ENCODE measurements at places on chromosomes 2 and 18.

- peak; percentile 12 for DNase-seq
These were observed 3.7 kb upstream of the TUBA4B start for GRCh38 chr2:219249203-219249980.

- DNase-seq = no peak
These were observed 24.8 kb upstream of the ACYP2 start for GRCh38 chr2:54090521-54091117.

GRCh38 chr18:23824669-23825068, 135.4 kb downstream of the LAMA3 start:
- DNase-seq = no peak

GRCh38 chr2:172086241-172087206, 1.2 kb downstream of the DLX1 start:
- peak; percentile 31 for DNase-seq

DNA sequence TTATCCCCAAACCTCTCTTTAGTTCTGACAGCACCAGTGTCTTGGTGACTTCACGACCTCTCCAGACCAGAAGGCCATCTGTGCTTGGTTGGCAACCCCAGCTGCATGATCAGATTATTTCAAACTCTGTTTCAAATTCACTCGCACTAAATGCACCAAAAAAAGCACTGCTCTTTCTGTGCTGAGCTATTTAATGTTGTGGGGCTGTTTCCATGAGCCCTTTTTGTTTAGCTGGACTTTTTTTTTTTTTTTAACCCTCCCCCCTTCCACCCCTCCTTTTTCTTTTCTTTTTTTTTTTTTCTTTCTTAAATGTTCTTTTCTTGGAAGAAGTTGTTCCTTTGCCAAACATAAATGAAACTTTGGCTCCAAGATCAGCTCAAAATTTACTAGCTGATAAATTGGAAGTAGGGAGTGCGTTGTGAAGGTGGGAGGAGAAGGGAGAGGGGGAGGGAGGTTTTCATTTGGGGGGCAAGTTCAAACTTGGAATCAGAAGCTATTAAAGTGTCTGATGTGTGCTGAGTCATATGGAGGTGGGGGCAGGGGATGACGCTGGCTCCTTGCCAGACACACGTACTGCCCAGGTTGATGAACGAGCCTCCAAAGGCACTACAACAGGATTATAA, 543.0 kb upstream of the TNP1 start:
- no peak for DNase-seq

GRCh38 chr2:240216167-240216566, 75.7 kb upstream of the OTOS start:
- no peak for DNase-seq

GRCh38 chr2:215702116-215702902, 266.4 kb upstream of the FN1 start:
- no peak for DNase-seq

DNA sequence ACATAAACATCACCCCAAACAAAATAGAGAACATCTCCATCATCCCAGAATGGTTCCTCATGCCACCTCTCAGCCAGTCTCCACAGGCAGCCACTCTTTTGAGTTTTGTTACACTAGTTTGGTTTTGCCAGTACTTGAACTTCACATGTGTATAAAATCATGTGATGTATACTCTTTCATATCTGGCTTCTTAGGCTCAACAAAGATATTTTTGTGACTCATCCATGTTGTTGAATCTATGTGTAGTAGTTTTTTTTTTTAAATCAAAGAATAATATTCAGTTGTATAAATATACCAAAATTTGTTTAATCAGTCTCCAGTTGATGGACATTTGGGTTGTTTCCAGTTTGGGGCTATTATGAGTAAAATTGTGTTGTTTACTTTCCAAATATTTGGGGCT, 75.9 kb downstream of the PMS1 start:
- DNase-seq = no peak

DNA sequence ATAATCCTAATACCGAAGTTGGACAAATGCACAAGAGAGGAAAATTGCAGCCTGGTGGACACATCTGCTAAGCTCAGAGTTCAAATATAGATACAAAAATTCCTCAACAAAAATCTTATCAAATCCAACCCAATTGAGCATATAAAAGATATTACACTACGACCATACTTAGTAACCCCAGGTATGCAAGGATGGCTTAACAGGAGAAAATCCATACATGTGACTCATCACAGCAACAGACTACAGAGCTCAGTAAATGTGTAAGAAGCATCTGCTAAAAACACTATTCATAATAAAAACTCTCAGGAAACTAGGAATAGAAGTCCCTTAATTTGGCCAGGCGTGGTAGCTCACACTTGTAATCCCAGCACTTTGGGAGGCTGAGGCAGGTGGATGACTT, 28.3 kb downstream of the HS6ST1 start:
- no peak for DNase-seq

- no peak for DNase-seq
These were observed 192.6 kb upstream of the TCF4 start for GRCh38 chr18:55780586-55781071.

DNA sequence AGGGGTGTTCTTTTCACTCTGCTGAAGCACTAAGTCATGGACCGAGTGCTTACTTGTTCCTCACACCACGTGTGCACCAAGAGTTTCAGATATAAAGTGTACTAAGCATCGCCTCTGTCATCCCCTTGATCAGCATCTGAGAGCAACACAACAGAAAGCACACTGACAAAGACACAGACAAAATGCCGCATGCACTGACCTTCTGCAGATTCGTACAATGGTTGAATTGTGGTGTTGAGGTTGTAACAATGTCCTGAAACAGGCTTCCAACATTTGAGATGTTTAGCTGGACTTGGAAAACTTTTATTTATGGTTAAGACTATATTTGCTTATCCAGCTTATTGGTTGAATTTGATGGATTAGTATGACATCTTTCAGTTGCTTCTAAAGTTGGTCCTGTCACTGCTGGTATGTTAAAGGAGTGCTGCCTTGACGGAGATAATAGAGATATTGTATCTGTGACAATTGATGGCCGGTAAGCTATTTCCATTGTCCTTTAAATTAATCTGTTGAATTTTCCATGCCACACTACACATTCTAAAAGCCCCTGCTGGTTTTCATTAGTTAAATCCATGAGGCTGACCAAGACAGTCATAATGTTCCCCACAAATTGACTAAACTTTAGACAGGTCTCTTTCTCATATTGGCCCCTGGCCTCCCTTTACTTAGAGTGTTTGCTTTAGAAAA, 99.9 kb downstream of the CBLN2 start:
- DNase-seq = no peak

DNA sequence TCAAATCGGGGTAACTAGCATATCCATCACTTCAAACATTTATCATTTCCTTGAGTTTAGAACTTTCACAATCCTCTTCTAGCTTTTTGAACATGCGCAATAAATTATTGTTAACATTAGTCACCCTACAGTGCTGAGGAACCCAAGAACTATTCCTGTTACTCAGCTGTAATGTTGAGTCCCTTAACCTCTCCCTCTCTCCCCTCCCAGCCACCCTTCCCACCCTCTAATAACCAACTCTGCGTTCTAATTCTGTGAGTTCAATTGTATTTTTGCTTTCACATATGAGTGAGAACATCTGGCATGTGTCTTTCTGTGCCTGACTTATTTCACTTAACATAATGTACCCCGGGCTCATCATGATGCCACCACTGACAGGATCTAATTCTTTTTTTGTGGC, 78.6 kb upstream of the RANBP2 start:
- DNase-seq = no peak

- peak; percentile 37 for DNase-seq
These were observed 47.4 kb downstream of the LRRFIP1 start for GRCh38 chr2:237674731-237675276.

DNA sequence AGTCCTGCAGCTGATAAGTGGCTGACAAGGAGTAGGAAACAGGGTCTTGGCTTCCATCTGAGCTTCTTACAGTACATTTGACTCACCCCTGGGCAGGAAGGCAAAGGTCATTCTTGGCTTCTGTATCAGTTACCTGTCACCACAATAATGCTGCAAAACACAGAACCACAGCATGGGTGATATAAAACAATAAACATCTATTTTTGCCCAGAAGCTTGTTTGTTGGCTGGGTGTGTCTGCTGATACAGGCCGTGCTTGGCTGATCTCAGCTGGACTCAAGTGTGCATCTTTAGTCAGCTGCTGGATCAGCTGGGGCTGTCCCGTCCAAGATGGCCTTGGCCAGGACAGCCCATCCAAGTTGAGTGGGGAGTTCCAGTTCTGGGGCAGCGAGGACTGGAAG, 34.7 kb downstream of the ONECUT2 start:
- no peak for DNase-seq

Measured in NCI-H1092 treated with DMSO at 0.1 percent for 48 hours (cell line).